Stimulated activated CD8-positive, alpha-beta memory T cell treated with anti-CD3 and anti-CD28 coated beads, Interleukin-7, amount 100 ng/mL, for 4 hours (primary cell): ENCODE measurements at places on chromosomes 2 and 18.

DNA sequence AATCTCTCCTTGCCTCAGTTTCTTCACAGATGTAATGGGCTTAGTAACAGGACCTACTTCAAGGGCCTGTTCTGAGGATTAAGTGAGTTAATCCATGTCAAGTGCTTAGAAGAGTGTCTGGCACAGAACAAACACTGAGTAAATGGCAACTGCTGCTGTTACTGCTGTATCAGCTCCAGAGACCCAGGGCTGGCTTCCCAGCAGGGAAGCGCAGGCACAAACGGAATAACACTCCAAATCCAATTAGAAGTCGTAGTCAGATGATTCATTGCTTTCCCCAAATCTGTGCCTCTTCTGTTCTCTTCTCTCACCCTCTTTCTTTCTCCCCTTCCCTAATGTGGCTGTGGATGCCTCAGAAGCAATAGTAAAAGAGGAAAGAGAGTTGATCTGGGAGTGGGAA lies 101.1 kb upstream of the FZD7 start:
- no peak for DNase-seq

- no peak for DNase-seq
These were observed 173.7 kb downstream of the SP3 start for GRCh38 chr2:173791502-173791901.

DNA sequence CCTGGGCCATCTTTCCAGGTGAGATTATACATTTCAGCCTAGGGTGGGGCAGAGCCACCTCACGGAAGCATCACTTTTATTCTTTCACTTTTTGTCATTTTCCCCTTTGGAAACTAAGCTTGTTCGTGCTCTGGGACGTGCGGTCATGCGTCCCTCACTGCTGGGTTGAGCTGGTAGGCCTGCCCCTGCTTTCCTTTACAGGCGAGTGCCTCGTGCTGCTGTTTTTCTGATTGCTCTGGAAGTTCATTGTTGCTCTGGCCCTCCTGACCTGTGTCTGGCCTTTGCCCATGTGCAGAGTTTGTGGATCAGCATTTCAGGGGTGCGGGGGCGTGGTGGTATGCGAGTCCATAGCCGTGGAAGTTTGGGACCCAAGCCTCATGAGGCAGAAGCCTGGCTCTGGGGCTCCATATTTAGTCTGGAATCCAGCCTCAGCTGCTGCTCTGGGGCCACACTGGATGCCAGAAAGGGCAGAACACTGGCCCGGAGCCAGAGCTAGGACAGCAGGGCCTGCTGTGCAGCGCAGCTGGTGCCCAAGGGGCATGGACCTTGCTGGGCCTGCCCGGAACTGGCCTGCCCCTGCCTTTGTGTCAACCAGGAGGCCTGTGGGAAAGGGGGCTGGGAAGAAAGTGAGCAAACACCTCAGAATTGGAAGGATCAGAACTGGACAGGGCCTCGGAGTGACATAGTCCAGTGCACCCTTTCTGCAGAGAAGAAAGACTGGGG lies 51.1 kb downstream of the CTIF start:
- no peak for DNase-seq

GRCh38 chr2:138829326-138829919 lies 49.2 kb upstream of the NXPH2 start:
- DNase-seq: no peak

GRCh38 chr18:41347057-41347456 lies 608.0 kb upstream of the PIK3C3 start:
- DNase-seq: no peak

DNA sequence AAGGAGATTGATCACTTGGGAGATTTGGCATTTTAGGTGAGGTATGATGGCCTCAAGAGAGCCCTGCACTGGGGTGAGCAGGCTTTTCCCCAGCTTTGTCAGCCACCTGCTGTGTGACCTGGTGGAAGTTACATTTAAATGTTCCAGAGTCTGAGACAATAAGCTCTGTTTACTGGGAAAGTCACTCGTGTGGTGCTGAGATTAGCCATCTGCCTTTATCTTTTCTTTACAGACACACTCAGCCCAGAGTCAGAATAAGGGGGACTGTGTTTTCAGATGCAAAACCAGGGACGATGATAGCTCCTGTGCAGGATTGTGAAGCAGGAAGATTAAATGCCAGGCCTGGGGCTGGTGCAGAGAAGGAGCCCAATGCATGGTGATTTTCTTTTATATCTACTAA lies 47.9 kb downstream of the SH3RF3 start:
- no peak for DNase-seq

GRCh38 chr2:33559328-33559727 lies 39.8 kb downstream of the FAM98A start:
- DNase-seq: no peak

GRCh38 chr2:180778291-180778690 lies 202.1 kb upstream of the UBE2E3 start:
- no peak for DNase-seq

DNA sequence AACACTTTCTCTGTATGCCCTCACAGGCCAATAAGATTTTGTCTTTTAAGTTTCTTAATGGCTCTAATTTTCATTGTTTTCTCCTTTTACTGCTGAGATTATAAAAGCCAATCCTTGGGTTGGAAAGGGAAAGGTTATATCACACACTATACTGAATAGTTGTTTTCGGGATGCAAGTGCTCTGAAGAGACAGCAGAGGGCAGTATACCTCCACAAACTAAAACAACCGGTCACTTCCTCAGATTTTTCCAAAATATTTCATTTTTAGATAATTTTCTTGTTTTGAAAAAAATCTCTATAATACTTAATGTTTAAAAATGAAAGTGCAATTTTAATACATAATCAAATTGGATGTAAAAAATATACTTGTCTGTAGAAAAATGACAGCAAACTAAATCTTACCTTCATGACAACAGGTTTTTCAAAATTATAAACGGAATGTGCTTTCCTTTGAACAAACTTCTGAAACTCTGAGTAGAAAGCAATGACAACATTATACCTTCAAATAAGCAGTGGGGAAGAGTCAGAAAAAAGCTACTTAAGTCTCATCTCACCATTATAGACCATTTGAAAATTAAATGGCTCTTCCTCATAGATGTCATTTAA lies 82.7 kb downstream of the ORC4 start:
- DNase-seq: no peak

DNA sequence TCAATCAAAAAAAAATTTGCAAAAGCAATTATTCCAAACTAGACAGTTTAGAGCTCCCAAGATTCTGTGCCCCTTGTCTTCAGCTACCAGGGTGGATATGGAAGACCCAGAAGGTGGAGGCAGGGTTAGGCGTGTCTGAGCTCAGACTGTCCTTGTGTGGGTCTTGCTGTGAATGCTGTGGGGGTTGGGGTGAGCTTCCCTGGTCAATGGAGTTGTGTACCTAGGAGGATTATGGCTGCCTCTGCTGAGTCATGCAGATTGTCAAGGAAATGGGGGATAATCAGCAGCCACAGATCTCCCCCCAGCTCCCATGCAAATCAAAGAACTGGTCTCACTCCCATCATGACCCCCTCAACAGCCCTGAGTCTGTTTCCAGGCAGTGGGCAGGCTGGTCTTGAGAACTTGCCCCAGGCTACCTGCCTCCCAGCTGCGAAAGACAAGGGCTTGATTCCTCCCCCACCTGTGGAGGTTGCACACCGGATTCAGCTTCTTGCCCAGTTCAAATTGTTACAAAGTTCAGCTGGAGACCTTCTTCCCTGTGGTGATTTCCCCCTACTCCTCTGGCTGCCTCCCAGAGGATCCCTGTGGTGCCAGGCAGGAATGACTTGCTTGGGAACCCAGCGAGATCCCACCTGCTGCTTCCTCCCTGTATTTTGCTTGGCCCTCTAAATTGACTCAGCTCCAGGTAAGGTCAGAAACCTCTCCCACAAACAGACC lies 77.0 kb downstream of the RAD51AP2 start:
- no peak for DNase-seq

- DNase-seq: no peak
These were observed 431.9 kb upstream of the HS6ST1 start for GRCh38 chr2:128750328-128751165.

DNA sequence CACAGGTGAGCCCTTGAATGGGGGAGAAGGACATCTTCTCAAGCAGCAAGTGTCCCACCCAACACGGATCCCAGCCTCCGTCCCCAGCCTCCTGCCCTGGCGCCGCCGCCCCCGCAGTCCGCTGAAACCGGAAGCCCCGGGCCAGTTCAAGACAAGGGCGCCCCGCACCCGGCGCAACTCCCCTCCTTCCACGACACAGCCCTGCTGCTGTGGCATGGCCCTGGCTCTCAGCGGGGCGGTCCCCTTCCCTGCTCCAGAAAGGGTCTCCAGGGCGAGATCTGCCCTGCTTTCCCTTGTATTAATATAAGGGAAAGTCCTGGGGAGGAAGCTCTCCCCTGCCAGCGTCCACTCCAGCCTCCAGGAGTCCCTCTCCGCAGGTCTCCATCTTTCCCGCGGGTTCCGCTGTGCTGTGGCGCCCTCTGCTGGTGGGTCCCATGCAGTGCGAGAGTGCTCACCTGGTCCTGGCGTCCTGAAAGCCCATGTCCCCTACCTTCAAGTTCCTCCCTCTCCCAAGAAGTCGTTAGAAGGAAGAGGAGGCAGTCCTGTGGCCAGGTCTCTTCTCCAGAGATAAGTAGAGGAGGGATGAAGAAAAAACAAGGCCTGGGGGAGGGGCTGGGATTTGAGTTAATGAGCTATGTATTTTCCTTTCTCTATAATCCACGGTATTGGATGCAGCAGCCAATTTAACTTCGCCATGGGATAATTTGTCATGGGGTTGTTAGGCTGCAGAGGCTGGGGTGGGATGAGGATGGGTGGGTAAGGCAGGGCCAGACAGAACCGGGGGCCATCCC lies 176.0 kb downstream of the SMAD2 start:
- no peak for DNase-seq

DNA sequence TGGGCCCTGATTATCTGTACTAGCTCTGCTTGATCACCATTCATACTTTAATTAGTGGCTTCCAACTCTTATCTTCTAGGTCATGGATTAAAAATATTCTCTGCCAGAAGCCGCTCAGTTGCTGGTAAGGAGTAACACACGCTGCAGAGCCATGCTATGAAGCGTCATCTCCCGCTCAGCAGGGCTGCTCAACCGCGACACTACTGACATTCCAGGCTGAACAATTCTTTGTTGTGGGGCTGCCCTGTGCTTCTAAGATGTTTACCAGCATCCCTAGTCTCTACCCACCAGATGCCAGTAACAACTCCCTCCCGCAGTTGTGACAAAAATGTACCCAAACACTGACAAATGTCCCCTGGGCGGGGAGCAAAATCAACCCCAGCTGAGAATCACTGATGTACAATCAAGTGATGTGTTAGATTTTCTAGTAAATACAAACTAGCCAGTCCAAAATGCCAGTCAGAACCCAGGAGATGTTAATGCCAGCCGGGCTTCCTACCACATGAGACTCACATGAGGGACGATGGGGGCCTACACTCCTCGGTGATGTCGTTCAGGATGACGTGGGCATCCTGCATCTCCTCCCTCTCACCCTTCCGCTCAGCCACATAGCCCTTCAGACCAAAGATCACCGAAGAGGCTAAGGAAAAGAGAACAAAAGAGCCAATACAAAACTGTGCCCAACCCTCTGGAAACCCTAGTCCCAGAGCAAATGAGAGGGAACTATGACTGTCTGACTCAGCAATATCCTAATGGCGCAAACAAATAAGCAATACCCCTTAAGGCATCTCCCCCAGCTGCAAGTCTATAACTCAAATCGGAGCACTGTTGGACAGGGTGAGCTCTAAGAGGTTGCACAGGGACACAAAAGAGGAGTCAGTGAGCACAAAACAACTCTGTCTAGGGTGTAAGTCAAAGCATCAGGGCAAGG lies 15.6 kb downstream of the ILKAP start:
- DNase-seq: no peak

- DNase-seq: no peak
These were observed 166.9 kb downstream of the ZNF516 start for GRCh38 chr18:76328140-76328539.

DNA sequence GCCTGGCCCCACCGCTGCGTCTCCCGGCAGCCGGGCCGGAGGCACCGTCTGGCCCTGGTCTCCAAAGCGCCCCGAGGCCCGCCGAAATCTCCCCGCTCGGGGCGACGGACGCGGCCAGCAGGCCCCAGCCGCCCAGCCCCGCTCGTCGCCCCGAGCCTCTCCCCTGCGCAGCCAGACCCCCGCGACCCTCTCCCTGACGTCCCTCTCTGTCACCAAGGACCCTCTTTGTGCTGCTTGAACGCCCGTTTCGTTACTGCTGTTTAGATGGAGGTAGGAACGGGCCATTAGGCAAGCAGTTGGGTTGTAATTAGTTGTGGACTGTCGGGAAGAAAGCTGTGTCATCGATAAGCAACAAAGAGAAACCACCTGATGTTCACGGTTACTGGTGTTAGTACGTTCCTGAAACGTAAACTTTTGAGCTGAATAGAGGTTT lies 686 bp downstream of the UBXN4 start:
- peak; percentile 28 for DNase-seq

GRCh38 chr2:230777721-230778120 lies 65.1 kb downstream of the CAB39 start:
- no peak for DNase-seq

DNA sequence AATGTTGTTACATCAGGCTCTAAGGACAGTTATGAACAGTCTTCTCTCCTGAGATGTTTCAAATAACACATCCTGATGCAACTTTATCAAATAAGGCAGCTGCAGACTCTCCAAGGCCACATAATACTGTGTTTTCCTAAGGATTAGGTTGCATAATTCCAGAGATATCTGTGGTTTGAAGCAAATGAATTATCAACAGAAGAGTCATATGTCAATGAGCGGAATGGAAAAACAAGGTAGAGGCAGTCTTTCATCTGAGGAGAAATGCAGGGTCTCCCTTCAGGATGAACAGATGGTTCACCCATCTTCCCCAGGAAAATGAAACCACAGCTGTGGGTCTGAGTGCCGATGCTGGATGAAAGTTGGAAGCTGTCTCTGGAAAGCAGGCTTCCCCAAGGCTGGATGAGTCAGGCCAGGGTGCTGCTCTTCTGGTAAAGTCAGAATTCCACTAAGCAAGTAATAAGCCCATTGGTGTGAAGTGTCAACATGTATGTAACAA lies 22.2 kb downstream of the LYG1 start:
- no peak for DNase-seq

- DNase-seq: no peak
These were observed 70.4 kb downstream of the CWC22 start for GRCh38 chr2:179936654-179937053.

- DNase-seq: no peak
These were observed 523.1 kb upstream of the FSIP2 start for GRCh38 chr2:185215497-185215896.

DNA sequence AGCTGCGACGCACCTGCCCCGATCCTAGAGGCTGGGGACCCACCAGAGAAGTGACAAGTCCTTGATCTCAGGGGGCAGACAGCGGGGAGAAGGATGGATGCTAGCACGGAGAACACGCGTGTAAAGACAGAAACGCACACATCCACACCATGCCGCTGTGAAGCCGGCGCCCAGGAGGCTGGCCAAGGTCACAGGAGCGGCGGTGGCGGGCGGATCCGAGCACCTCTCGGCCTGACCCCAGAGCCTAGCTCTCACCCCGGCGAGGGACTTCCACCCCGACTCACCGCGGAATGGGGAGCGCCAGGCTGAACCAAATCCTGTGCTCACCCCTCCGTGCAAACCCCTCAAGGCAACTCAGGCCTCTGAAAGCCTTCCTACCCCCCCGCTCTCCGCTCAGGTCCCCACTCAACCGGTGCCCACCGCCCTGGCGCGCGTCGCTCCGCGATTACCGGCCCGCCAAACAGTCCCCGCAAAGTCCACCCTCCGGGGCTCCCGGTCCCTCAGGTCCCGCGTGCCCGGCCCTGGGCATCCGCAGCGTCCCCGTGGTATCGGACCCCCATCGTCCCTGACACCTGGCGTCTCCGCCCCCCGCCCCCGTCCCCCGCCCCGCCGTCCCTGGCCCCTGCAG lies 460 bp upstream of the LRRFIP1 start:
- DNase-seq: no peak

- no peak for DNase-seq
These were observed 26.1 kb downstream of the KIF5C start for GRCh38 chr2:148901142-148901541.

- no peak for DNase-seq
These were observed 33.7 kb upstream of the CDC42EP3 start for GRCh38 chr2:37705191-37705590.
